Activated CD4-positive, alpha-beta T cell treated with anti-CD3 and anti-CD28 coated beads, Interleukin-2, amount 10 ng/mL, durations not matched to agents 7 days and 5 days (primary cell): ENCODE measurements at places on chromosomes 16 and 17.

DNA sequence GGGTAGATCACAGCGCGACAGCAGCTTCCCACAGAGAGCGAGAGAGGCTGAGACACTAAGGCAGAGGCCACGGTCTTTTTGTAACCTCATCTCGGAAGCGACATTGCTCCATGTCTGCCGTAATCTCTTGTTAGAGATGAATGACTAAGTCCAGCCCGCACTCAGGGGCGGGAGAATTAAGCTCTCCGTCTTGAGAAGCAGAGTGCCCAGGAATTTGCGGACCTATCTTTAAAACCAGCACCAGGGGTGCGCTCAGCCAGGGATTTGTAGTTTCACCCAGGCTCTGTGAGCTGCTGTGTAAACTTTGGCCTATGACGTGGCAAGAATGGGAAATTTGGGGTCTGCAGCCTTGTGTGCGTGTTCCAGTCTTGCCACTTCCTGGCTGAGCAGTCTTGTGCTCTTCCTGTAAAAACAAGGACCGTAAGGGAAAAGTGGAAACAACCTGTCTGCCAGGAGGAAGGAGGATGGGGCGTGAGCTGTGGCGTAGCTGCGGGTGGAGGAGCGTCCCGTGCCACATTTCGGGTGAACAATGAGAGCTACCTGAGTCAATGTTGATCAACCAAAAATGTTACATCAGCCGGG lies 16.0 kb upstream of the JPH3 start:
- DNase-seq: no peak

- no peak for DNase-seq
These were observed 8.5 kb downstream of the SLFN12 start for GRCh38 chr17:35423761-35424160.

DNA sequence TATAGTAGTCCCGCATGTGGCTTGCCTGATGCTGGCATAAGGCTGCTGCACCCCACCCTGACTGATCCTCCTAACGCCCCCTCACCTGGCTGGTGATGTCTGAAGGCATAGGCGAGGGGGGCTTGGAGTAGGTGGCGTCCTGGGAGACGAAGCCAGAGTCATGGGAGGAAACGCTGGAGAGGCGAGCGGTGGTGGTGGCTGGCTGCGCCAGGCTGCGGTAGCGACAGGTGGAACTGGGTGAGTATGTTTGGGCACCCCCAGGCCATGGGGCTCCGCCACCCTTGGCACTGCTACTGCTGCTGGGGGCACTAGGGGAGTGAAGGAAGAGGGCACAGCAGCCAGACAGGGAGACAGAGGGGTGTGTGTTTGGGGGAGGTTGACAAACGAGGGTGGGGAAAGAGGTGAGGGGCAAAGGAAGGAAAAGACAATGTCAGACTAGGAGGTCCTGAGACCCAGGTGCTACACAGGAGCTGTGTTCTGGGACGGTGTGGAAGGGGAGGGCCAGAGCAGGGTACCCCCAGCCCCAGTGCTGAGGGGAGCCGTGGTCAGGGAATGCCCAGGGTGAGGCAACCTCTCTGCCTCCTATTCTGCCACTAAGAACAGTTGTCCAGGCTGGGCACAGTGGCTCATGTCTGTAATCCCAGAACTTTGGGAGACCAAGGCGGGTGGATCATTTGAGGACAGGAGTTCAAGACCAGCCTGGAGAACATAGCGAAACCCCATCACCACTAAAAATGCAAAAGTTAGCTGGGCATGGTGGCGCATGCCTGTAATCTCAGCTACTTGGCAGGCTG lies 11.4 kb downstream of the MTSS2 start:
- no peak for DNase-seq

DNA sequence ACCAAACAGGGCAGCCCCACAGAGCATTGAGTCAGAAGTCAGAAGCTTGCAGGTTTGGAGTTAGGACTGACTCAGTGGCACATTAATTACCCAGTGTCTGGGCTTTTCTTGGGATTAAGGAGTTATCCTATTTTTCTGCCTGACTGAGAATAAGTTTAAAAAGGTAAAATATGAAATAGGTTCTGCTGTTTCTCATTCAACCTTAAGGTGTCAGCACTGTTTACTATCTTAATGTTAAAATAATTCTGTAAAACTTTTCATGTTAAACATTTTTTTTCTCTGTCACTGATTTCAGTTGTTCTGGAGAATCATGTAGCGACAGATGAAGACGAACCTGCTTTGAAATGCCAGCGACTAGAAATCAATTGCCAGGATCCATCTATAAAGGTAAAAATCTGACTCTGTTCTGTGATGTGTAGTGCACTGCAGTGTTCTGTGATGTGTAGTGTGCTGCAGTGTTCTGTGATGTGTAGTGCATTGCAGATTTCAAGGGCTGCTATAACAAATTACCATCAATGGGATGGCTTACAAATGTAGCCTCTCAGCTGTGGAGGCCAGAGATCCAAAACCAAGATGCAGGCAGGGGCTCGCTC lies 128.0 kb downstream of the LAT start:
- DNase-seq: no peak

DNA sequence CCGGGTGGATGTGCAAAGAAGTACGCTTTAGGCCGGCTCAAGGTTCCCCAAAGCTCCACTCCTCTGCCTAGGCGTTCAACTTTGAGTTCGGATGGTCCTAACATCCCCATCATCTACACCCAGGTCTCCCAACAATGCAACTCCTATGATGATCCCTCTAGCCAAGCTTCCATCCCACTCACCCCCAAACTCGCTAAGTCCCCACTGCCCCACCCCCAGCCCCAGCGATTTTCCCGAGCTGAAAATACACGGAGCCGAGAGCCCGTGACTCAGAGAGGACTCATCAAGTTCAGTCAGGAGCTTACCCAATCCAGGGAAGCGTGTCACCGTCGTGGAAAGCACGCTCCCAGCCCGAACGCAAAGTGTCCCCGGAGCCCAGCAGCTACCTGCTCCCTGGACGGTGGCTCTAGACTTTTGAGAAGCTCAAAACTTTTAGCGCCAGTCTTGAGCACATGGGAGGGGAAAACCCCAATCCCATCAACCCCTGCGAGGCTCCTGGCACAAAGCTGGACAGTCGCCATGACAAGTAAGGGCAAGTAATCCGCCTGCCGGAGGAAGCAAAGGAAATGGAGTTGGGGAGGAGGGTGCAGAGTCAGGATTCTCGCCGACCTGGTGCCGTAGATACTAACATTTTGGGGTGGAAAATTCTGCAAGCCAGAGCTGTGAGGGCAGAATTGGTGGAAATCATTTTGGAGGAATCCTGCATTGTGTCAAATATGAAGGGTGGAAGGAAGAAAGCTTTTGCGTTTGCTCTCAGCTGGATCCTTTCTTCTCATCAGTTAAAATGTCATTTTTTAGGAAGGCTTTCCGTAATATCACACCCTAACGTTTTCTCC lies at the start of gene TP53:
Gene TP53 (minus strand): TSS at position 419 of the 836 bp plus-strand sequence. CDS start 10,896 bp downstream, outside the sequence.
- DNase-seq: peak; percentile 94

DNA sequence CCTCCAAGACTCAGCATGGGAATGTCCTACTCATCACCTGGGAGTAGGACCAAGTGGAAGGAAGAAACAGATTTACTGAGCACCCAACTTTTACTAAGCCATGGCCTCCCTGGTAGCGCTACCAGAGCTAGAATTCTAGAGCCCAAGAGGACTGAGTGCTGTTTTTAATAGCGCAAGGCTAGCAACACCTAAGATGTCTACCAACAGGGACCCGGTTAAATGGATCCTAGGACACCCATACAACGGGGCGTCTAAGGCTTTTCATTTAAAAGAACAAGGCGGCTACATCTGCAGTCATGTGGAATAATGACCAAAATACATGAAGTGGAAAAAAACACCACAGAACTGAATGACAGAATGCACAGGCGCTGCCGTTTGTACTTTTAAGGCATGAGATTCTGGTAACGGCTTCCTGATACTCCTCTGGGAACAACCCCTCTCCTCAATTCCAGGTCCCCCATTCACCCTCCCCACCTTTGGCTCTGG lies 5.1 kb downstream of the GGA2 start:
- DNase-seq: no peak

- DNase-seq: peak; percentile 81
These were observed 31.7 kb downstream of the SOCS1 start for GRCh38 chr16:11224096-11224893.

GRCh38 chr17:56824503-56824902 lies 9.2 kb downstream of the C17orf67 start:
- DNase-seq: no peak

GRCh38 chr16:86322806-86323205 lies 187.5 kb upstream of the FOXF1 start:
- no peak for DNase-seq

DNA sequence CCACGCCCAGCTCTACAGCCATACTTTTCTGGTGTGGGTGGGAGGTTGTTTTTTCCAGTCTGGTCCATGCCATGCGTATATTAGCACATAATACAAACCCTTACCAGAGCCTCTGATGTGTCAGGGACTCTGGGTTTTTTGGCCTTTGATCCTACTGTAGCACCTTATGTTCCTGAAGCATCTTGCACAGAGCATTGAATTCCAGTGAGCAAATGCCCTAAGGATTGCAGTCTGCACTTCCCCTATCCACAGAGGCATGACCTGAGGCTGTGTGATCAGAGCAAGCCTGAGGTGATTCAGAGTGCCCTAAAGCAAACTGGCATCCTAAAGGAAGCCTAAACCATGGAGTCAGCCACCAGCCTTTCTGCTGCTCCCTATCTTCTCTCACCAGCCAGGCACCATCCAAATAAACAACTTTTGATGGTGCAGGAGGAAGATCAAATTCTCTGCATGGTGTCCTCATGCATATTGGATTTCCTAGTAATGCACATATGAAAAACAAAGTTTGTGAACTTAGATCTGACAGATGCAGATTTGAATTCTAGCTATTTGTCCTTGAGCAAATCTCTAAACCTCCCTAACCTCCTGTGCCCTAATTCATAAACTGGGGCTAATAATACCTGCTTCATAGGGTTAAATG lies 41.2 kb upstream of the HAS3 start:
- no peak for DNase-seq

DNA sequence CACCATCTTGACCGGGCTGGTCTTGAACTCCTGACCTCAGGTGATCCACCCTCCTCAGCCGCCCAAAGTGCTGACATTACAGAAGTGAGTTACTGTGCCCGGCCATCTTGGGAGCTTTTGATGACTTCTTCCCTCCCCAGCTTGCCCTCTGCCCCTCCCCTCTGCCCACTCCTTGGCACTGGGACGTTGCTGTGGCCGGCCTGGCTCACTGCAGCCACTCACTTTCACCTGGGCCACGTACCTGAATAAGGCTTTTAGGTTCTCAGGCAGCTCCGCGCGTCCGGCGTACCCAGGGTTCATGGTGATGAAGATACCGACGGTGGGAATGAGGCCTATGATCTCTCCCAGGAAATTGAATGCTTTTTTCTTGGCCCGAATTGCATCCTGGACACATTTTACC lies 81.6 kb downstream of the DNAH17 start:
- DNase-seq: no peak

DNA sequence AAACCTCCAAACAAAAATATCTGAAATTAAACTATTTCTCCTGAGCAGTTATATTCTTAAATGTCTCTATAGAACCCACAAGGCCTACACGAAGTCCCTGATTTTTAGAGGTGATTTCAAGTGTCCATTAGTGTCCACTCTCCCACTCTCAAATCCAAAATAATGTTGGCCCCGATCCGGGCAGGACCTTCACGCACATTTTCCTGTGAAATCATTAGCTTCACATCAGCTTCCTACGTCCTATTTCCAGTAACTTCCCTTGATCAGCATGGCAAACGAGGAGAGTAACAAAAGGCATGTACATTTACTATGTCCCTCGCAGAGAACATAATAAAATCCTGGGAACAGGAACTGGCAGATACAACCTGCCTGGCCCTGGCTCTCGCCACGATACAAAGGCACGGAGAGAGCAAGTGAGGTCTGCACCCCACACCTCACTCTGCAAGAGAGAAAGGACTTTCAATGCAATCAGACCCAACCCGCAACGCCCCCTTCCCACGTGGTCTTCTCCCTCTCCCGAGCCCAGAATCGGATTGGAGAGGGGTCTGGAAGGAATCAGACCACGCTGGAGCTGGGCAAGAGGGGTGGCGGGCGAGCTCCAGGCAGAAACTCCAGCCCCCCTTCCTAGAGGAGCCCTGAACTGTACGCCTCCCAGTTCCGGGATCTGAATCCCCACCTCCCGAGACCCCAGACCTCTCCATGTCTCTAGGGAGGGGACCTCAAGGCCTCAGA lies 17.5 kb upstream of the C17orf78 start:
- DNase-seq: peak; percentile 40

DNA sequence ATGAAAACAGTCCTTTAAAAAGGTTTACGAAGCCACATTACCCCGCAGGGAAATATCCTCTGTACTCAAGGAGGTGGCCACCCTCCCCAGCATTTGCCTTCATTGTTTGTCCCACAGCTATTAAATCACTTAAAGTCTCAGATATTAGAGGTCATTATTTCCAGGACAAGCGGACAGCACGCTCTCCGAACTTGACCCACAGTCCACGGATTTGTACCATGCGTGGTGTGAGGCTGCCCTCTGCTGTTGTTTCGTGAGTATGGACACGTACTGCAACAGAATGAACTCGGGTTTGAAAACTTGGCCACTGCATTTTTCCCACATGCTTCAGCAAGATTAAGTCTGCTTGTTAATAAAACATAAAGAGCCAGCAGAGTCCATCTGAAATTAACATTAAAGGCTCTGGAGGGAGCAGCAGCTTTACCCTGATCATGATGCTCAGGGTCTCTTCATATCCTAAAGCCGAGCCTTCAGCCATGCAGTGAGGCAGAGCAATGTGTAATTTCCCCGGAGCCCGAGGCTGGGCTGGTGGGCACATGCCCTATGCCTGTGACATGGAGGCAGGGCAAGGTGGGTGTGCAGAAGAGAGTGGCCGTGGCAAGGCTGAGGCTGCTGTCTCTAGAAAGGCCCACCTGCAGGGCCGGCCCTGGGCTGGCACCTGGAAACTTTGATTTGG lies 19.7 kb downstream of the MEAK7 start:
- DNase-seq: peak; percentile 26

DNA sequence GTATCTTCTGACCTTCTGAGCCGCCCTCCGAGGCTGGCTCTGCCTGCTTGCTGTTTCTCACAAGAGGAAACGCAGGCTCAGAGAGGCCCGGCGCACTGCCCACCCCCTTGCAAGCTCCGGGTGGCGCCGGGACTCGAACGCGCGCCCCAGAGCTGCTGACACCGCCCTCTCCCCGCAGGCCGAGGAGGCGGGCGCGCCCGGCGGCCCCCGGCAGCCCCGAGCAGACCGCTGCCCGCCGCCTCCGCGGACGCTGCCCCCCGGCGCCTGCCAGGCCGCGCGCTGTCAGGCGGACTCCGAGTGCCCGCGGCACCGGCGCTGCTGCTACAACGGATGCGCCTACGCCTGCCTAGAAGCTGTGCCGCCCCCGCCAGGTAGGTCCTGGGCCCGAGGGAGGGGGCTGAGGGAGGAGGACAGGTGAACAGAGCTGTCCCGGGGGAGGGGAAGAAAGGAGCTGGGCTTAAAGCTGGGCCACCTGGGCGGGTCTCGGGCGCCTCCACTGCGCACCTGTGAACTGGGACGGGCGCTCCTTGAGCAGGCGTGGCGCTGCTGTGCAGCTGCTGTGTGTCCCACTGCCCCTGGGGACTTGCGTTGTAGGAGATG lies 18.2 kb downstream of the WFDC1 start:
- no peak for DNase-seq

- no peak for DNase-seq
These were observed 3.2 kb downstream of the HBM start for GRCh38 chr16:169014-169413.

- DNase-seq: no peak
These were observed 2.6 kb downstream of the HNF1B start for GRCh38 chr17:37742116-37742761.
